ENCODE measurements at places on chromosomes 13 and 19.

GRCh38 chr19:41688098-41688497, at the start of gene CEACAM7:
CEACAM7 (minus strand) TSS chr19:41688270; CDS start chr19:41688165, 105 bp downstream.
- DNase-seq, result no peak

DNA sequence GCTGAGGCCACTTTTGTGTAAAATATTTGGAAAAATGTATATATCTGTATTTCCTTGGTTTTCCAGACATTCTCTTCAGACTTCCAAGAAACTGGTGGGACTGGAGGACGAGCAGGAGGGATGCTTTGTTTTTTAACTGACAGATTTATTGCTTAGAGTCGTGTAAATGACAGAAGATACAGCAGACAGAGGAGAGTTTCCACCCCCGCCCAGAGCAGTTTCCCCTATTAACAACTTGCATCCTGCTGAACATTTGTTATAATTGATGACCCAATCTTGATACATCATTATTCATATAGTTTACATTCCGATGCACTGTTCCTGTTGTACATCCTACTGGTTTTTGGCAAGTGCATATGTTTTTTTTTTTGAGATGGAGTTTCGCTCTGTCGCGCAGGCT, 7.1 kb upstream of the DOCK6 start:
- DNase-seq, result no peak

- DNase-seq, result no peak
Observed at GRCh38 chr19:35388277-35389054, 17.6 kb downstream of the GPR42 start.

GRCh38 chr19:41799444-41800000, 3.1 kb downstream of the CEACAM3 start:
- no peak for DNase-seq

DNA sequence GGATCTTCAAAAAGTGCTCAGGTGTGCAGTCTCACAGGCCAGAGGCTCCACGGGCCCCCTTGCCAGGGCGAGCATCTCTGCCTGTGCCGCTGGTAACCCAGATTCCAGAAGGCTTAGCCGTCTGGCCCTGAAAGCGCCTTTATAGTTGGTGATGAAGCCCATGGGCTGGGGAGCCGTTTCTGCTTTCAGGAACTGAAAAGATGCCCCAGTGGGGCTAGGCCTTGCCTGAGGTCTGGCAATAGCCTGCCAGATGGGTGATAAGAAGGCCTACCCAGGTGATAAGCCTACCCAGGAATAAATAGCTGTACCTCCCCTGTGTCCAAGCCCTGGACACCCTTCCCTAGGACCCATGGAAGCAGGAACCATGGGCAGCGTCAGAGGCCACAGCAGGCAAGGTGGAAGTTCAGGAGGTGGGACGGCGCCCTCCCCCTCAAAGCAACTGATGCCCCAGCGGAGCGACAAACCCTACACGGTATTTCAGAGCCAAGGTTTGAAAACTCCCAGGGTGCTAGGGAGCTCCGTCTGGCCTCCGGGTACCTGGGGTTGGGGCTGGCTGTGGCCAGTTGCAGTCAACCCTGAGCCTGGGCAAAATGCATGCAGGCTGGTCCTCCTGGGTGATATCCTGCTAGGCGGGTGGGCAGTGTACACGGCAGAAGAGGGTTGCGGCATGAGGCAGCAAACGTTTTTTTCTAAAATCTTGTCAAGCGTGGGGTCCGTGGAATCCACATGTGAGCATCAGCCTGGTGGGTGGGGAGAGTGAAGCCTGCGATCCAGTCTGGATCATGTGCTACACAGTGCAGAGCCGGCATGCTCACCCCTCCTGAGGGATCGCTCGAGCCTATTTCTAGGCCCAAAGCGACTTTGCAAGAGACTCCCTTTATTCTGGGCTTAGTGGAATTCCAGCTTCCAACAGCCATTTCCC, 45.3 kb downstream of the ACTN4 start:
- DNase-seq, result no peak

- peak; percentile 13 for DNase-seq
Observed at GRCh38 chr13:102658660-102659059, 36.2 kb downstream of the METTL21C start.

- no peak for DNase-seq
Observed at GRCh38 chr13:84191139-84191538, 308.9 kb upstream of the SLITRK1 start.

GRCh38 chr13:32063619-32064233, 32.2 kb downstream of the FRY start:
- DNase-seq, result no peak

- DNase-seq, result no peak
Observed at GRCh38 chr13:50668691-50669271, 174.7 kb downstream of the DLEU7 start.

- peak; percentile 74 for DNase-seq
Observed at GRCh38 chr13:78137404-78138142, 218.9 kb upstream of the EDNRB start.

GRCh38 chr19:1304197-1304924, 18.7 kb downstream of the EFNA2 start:
- DNase-seq, result no peak

DNA sequence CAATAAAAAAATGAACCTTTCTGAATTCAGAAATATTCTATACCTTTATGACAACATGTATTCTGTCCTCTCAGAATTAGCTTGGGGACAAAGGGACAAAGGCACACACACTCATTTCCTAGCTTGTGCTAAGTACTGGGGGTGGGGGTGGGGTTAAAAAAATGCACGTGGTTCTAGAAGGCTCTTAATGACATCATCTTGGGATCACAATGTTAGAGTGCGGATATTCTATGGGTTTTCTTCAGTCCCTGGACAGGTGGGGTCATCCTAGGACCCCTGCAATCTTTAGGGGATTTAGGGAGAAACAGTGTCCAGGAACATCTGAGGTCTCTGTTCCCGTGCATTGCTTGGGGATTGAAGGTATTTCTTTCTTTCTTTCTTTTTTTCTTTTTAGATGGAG, 21.8 kb downstream of the GATAD2A start:
- no peak for DNase-seq

DNA sequence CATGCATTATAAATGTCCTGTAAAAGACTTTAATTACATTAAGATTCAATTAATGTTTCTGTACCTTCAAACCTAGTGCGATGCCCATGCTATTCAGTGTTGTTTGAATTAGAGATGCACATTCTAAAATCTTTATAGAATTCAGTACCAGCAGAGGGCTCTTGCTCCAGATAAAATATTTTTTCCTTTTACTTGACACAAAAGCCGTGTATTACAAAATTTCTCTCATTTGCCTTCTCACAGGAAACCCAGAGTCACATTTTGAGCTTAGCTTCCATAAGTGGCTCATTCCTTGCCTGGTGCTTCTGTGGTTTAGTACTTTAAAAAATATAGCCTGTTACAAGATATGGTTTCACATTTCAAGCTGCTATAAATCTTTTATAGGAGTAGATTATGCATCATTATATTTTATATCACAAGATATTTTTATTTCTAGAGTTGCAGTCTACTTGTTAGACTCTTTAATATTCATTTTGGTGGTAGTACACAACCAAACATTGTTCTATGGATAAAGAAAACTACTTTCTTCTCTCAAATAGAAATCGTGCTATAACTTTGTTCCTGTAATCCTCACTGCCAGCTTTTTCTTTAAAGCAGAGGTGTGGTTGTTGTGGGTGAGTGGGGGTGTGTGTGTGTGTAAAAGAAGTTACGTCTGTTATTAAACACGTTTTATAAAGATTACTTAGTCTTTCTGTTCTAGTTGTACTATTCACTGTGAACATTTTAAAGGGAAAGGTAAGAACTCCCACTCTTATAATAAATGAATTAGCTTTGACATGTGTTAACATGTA, 101.4 kb downstream of the RNF17 start:
- DNase-seq, result peak; percentile 33

DNA sequence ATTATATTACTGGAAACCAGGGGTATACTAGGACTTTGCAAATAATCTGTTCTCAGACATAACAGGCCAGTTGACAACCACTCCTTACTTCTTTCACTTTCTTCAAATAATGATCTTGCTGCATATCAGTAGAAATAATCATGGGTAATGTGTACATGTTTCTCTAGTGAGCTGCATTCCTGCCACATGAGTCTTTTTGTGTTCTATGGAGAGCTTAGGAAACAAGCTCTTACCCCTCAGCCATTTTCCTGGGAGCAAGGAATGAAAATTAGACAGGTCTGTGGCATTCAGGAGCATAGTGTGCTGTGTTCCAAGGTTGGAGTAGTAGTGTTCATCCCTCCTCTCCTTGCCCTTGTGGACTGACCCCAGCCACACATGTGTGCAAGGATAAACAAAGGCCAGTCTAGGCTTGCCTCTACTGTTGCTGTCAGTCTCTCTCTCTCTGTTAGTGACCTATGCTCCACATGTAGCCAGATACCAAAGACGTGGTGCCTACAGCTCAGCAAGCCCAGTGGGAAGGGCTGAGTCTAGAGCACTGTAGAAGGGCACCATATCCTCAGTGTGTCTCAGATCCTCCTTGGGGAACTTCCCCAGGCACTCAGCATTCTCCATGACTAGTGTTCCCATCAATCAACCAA, 11.5 kb upstream of the OXGR1 start:
- peak; percentile 57 for DNase-seq

DNA sequence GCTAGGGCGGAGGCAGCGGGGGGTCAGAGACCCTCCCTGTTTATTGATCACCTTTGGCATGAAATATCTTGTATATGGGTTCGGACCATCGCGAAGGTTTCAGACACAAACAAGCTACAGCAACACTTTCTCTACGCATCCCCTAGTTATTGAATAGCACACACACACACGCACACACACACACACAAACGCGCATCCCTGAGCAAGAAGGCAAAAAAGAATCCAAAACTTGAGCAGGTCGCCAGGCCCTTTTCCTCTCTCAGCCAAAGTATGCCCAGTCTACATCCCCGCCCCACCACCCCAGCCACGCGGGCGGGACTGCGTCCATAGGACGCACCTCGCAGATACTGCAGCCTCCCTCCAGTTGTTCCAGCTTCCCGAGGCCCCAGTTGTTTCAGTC, 16.0 kb downstream of the POU4F1 start:
- DNase-seq, result no peak

DNA sequence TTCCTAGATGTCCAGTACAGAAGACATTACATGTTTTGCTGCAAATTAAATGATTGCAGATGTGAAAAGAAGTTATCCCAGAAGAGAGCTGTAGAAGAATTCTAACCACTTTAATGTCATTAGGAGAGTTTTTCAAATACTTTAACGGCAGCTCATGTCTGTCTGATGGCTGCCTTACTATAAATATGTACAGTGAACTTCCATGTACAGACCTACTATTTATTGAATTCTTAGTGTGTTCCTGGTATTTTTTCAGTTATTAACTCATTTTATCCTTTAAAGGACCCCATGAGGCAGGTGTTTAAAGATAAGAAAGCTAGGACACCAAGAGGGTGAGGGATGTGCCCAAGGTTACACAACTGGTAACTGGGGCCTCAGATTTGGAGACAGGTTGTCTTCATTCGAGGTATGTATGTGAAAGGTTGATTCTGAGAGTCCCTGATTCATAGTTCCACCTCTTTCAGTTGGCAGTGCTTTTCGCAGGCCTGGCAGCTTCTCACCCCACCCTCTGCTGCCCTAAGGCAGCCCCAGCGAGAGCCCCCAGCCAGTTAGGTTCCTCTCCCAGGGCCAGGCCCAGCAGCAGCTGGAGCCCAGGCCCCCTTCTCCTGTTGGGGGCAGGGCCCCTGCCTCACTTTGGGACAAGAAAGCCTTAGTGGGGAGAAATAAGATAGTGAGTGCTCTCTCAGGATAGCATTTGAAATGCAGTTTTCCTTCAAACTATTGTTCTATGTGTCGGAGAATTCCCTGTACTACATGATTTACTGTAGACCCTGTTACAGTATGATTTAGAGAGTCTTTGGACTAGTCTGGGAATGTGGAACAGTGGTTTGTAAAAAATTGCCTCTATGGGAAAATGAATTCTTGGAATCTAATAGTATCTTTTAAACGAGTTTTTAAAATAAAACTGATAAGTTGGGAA, 67.7 kb upstream of the TEX29 start:
- no peak for DNase-seq

GRCh38 chr13:29456419-29456818, 139.1 kb downstream of the SLC7A1 start:
- DNase-seq, result no peak

- DNase-seq, result no peak
Observed at GRCh38 chr13:81018936-81019335, 678.0 kb upstream of the SPRY2 start.

GRCh38 chr13:19053561-19053960, 128.1 kb downstream of the TUBA3C start:
- DNase-seq, result no peak

DNA sequence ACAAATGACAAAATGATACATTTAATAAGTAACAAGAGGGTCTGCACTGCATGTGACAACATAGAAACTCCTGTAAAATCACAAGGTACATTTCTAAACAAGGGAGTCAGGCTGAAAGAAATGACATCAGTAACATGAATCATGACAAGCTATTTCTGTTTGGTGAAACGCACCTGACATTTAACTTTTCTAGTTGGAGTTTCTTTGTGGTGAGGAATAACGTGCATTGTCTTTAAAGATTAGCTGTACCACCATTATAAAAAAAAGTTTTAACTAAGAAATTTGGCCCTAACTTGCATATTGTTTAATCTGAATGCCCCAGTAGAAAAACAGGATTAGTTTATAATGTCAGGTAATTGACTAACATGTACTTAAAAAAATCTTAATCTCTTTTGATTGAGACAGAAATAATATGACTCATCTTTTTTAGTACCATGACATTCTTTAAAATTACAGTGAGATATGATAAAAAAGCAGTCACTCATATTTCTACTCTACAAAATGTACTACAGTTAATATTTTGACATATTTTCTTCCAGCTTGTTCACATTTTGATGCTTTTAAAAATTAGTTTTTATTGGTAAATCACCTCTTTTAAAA, 418.2 kb downstream of the KLF12 start:
- DNase-seq, result no peak

GRCh38 chr19:29376855-29377354, 148.9 kb upstream of the VSTM2B start:
- DNase-seq, result no peak

GRCh38 chr19:6572217-6572616, 18.7 kb downstream of the CD70 start:
- no peak for DNase-seq

GRCh38 chr13:94217370-94217769, 262.1 kb downstream of the DCT start:
- no peak for DNase-seq

- DNase-seq, result no peak
Observed at GRCh38 chr19:19271828-19272599, 1.1 kb downstream of the TM6SF2 start.

Measured in cardiac muscle cell (in vitro differentiated cells and primary cell).